ENCODE measurements at places on chromosomes 7 and 10.

DNA sequence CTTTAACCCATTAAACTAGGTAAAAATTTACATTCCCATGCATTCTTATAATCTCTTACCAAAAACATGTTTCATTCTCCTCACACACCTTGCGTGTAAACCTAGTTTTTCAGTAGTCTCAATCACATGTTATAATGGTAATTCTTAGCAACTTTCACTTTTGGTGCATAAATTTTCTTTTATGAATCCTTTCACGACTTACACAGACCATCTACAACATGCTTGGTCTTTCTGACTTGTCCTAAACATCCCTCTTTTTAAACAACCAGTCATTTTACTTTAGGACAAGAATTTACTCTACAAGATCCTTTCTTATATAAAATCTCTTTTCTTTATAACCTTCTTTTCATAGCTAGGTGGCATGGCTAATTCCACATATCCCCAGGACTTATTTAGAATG lies 25.8 kb downstream of the FBXL13 start:
- DNase-seq, result no peak

- no peak for DNase-seq
Observed at GRCh38 chr7:114851406-114852061, 70.4 kb upstream of the MDFIC start.

GRCh38 chr7:46532571-46532970 lies 611.5 kb upstream of the IGFBP3 start:
- no peak for DNase-seq

GRCh38 chr10:79936625-79937615 lies 12.0 kb downstream of the SFTPD start:
- no peak for DNase-seq

GRCh38 chr10:118107040-118107439 lies 60.3 kb upstream of the RAB11FIP2 start:
- DNase-seq, result no peak

GRCh38 chr10:120735773-120736371 lies 115.3 kb upstream of the WDR11 start:
- DNase-seq, result no peak

DNA sequence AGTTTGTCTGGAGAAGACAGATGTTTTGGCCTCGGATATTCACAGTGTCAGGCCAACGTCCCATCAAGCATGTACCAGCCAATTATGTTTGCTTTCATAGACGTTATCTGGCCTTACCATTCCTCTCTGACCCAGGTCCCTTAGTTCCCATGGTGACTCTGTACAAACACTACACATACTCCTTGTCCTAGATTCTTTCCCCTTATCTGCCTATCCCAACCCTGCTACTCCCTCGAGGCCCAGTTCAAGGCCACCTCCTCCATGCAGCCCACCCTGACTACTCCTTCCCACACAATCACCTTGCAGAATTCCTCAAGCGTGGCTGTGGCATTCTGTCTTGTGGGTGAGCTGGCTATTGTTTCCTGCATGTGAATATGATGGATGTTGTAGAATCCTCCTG lies 155.2 kb downstream of the PRKAG2 start:
- DNase-seq, result no peak

- DNase-seq, result no peak
Observed at GRCh38 chr7:135334830-135335543, 101.3 kb downstream of the STRA8 start.

DNA sequence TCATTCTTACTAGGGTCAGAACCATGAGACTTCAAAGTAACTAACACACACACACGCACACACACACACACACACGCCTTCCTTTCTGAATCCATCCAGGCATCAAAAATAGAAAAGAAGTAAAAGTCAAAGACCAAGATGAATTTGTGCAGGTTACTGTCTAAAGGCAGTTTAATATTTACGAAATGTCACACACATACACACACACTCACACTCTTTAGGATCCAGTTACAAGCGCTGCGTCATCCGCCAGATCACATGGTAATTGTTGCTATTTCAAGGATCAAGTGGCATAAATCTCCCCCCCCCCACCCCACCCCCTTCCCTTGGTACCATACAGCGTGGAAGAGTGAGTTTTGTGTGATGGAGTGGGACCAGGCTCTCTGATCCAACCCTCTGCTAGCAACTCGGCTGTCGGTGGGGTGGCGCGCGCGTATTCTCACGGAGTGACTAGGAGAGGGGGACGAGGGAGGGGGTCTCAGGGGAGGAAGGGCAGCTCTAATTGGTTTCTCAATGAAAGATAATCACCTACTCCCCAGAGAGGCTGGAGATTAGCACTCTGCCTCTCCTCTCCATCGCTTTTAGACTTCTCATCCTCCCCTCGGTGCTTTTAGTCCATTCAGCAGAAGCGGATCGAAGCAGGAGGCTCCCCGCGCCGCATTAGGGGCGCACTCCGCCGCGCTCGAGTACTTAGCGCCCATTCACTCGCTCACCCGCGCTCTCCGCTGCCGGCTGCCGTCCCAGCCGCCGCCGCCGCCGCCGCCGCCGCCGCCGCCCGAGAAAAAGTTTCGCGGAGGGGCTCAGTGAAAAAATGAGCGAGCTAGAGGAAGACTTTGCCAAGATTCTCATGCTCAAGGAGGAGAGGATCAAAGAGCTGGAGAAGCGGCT lies 83.5 kb upstream of the PRKG1 start:
- peak; percentile 55 for DNase-seq

- no peak for DNase-seq
Observed at GRCh38 chr10:68550747-68551411, 9.3 kb upstream of the TET1 start.

DNA sequence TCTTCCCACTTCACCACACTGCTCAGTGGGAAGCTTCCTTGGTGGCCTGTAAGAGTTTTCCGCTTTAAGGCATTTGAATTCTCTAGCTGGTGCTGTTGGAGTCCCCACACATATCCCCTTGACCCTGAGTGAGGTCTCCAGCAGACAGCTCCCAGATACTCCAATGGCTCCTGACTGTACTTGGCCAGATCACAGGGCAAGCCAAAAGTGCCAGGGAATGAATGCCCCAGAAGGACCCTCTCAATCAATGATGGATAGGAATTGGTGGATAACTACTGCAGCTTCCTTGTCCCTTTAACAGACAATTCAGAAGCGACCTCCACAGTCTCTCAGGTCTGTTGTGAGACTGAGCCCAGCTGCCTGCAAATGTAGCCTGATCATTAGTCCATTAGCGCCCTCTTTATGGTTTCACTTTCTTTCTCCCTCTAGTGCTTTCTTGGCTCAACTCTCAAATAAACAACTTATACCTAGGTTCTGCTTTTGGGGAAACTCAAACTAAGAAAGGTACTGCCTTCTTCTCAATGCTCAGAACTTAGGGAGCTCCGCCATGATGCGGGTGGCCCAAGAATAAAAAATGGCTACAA lies 283.0 kb downstream of the TCF7L2 start:
- no peak for DNase-seq

GRCh38 chr10:28743576-28743975 lies 66.3 kb downstream of the BAMBI start:
- no peak for DNase-seq

- no peak for DNase-seq
Observed at GRCh38 chr10:115989621-115990020, 283.4 kb downstream of the GFRA1 start.

- DNase-seq, result peak; percentile 2
Observed at GRCh38 chr10:14254368-14254767, 76.4 kb downstream of the FRMD4A start.
